Stimulated activated CD8-positive, alpha-beta memory T cell treated with anti-CD3 and anti-CD28 coated beads, Interleukin-12 subunit alpha, Interleukin-12 subunit beta, amount 100 ng/mL, for 1 hour (primary cell): ENCODE measurements at places on chromosomes 3 and 15.

GRCh38 chr3:64141476-64141875 is 83.8 kb downstream of the PRICKLE2 start:
- no peak for DNase-seq

- no peak for DNase-seq
Observed at GRCh38 chr3:121155028-121155427, 247.0 kb downstream of the STXBP5L start.

GRCh38 chr3:51191768-51192167 is 193.3 kb upstream of the MANF start:
- no peak for DNase-seq

GRCh38 chr3:11307830-11308432 is 35.7 kb downstream of the ATG7 start:
- no peak for DNase-seq

- DNase-seq: no peak
Observed at GRCh38 chr3:194675081-194675640, 3.2 kb upstream of the LSG1 start.
